Right cardiac atrium (tissue), 5 donors: ENCODE measurements at places on chromosomes 11 and 22. TPM values are rescaled to one million over a fixed set of nuclear protein-coding genes. Genes with fewer than 3 reads are reported as not detected.

The TSSK2 gene
- not detected for total RNA-seq

The ABTB2 gene
- total RNA-seq = 10.8 TPM

The C22orf31 gene
- total RNA-seq = 0.46 TPM

The NAP1L4 gene
- total RNA-seq = 166 TPM

The SCGB1D2 gene
- total RNA-seq = not detected

The OSM gene
- total RNA-seq = 0.17 TPM

The IGLL1 gene
- total RNA-seq = not detected

The RASSF10 gene
- total RNA-seq = 3.1 TPM

The RAPSN gene
- 0.37 TPM for total RNA-seq

The FOSL1 gene
- 0.69 TPM for total RNA-seq

The MS4A12 gene
- not detected for total RNA-seq

The HPS4 gene
- 14.0 TPM for total RNA-seq

DNA sequence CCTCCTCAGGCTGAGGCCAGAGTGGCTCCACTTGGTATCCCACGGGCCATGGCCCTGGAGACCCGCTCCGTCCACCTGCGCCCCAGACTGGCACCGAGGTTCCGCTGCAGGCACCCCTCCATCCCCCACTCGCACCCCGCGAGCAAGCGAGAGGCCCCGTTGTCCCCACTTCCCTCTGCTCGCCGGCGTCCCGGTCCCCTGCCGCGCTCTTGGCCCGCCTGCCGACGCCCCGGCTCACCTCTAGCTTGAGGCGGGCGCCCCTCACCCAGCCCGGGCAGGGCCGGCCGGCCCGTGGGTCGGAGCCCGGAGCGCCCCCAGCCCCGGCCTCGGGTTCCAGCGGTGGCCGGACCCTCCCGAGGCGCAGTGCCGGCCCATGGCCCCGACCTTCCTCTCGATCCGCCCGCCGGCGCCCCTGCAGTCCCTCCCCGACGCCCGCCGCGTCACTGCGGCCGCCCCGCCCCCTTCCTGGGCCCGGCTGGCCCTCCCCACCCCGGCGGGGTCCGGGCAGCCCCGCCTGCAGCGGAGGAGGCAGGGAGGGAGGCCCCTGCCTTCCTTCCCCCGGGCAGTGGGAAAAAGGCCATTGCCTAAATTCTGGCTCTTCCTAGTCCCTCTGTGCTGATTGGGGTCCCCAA, at the start of gene PITPNM1:
PITPNM1 (minus strand) TSS at position 414 of the 632 bp plus-strand sequence. CDS start 1,183 bp downstream, outside the sequence.
- peak; percentile 85 for DNase-seq

DNA sequence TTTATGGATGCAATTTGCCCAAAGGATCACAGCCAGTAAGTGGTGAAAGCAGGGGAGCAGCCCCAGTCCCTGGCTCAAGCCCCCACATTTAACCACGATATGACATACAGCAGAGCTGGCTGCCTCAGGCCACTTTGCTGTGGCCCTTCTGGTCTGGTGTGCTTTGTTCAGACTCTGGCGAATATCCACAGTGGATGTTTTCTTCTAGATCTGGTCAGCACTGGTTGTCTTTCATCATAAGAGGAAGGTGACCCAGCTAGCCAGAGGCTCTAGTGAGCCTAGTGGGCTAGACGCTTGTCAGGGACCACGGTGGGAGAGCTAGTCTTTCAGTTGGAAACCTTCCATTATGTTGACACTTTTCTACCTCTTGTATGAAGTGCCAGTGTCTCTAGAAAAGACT, 42.5 kb downstream of the DGCR2 start:
- no peak for DNase-seq

- DNase-seq = peak; percentile 49
These were observed 73.3 kb downstream of the TRMU start for GRCh38 chr22:46408568-46409506.

DNA sequence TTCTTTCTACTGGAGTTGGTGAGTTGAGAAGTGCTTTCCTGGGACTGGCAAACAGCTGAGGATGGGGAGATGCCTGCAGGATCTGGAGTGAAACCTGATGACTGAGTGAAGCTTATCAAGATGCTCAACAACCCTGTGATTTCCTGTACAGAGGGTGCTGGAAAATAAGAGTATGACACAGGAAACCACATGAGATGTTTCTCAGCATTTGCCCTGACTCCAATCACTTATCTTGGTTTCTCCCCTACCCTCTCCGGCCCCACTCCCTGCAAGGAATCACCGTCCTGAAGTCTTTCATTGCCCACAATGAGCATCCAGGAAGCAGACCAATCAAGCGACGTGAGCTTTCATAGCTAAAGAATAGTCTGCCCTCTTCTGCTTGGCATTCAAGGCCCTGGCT, at the start of gene MRGPRX2:
MRGPRX2 (minus strand) TSS at position 89 of the 400 bp plus-strand sequence. CDS start 4,315 bp downstream, outside the sequence.
- no peak for DNase-seq

- DNase-seq = no peak
These were observed 8.7 kb downstream of the CAPN5 start for GRCh38 chr11:77075425-77075905.

DNA sequence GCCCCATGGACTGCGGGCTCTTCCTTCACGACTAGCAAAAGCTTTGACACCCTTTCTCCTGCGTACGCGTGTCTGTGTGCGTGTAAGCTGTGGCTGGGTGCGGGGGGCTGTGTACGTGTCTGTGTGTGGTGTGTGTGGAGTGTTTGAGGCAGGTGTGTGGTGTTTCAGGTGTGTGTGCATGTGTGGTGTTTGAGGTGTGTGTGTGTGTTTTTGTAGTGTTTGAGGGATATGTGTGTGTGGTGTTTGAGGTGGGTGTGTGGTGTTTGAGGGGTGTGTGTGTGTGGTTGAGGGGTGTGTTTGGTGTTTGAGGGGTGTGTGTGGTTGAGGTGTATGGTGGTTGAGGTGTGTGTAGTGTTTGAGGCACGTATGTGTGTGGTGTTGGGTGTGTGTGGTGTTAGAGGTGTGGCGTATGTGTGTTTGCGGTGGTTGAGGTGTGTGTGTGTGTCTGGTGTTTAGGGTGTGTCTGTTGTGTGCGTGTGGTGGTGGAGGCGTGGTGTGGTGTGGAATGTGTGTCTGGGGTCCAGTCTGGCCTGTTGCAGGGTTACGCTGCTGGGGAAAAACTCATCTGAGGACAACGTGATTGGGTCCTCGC, 687 bp upstream of the ARSA start:
- no peak for DNase-seq

- no peak for DNase-seq
These were observed 44.7 kb downstream of the CCDC90B start for GRCh38 chr11:83241291-83241946.

DNA sequence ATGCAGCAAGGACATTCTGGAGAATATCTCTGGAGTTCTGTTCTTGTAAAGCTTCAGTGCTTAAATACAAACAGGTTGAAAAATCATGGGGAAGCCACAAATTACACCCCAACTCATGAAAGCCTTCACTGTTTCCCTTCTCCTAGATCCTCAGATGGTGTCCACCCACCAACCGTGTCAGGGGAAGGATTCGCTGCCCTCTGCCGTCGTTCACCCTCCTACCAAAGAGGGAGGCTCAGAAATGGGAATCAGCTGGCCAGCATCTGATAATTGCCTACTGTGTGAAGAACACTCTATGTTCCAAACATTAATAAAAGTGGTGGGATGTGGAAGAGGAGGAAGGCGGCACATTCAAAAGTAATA, 7.4 kb upstream of the HEPACAM start:
- DNase-seq = no peak

DNA sequence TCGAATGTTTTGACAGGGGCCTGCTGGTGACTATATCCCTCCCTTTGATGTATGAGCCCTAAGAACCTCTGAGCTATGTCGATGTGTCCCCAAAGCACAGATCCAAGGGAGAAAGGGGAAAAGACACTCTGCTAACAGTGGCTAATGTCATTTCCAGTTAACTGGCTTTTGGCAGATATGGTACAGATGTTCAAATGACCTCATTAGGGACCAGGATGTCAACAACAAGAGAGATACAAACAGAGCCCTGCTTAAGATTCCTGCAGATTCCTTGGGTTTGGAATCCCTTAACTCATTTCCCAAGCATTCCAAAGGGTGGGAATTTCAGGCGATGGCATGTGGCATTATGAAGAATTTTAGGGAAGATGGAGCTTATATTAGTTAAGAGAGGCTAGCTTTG, 517.3 kb downstream of the SOX6 start:
- DNase-seq = no peak

- DNase-seq = no peak
These were observed 12.9 kb downstream of the SIRT3 start for GRCh38 chr11:223026-223789.

- no peak for DNase-seq
These were observed 103.8 kb upstream of the BLID start for GRCh38 chr11:122219791-122220190.

DNA sequence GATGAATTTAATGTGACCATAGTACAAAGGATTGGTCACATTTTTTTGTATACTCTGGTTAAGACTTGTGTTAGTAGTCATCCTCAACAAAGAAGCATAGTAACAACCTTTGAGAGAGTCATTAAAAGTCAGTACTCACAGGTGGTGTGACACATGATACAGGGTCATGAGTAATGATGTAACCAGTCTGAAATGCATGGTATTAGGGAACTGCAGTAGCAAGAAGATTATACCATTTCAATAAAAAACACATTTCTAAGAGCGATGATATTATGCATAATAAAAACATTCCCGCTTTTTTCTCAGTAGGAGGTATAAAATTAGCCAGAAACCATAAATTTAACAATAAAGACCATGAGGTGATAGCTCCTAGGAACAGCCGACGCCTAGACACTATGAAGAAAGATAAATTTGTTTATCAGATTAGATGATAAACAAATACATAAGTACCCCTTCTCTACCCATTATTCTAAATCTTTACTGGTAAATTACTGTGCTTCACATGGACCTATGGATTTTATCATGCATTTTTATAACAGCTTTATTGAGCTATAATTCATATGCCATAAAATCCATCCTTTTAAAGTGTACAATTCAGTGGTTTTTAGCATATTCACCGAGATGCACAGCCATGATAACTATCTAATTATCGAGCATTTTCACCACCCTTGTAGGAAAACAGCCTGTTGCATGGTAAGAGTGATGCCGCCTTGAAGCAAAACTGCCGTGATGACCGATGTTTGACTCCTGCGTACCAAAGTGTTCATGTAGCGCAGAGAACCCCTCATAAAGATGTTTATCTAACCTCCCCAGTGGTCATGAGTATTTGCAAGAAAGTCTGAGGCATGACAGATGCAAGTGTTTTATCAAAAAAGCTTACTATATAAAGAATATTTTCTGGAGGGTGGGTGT, 41.8 kb downstream of the TMPRSS5 start:
- DNase-seq = no peak

- no peak for DNase-seq
These were observed 1.9 kb downstream of the ARFGAP3 start for GRCh38 chr22:42855211-42855610.

DNA sequence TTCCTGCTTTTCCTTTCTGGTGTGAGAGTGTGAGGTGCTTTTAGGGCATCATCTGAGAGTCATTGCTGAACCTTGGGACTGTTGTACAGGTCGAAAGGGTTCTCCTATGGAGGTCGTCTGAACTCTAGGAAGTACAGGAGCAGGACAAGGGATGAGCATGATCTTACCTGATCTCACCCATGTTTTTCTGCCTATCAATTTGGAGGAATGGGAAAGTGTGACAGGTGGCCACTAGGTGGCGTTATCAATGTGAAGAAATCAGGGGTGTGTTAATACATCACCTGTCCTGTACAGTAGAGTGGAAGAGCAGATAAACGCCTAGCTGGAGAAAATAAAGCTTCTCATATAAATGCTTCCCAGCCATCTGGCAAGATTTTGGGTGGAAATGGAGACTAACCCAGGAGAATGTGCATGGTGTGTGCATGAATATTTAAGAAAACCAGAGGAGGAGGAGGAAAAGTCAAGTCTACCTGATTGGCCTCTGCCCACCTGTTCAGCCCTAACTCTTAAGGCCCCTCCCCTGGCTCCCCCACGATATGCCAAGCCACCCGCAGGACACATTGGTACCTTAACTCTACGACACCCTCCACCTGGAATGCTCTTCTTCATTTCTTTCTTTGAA, 72.0 kb upstream of the NARS2 start:
- DNase-seq = no peak

- DNase-seq = no peak
These were observed 6.7 kb upstream of the GSTP1 start for GRCh38 chr11:67576735-67577475.

- no peak for DNase-seq
These were observed 123.9 kb downstream of the PHF21B start for GRCh38 chr22:44885806-44886360.

- DNase-seq = no peak
These were observed 160.9 kb downstream of the TRIM29 start for GRCh38 chr11:119976805-119977560.

DNA sequence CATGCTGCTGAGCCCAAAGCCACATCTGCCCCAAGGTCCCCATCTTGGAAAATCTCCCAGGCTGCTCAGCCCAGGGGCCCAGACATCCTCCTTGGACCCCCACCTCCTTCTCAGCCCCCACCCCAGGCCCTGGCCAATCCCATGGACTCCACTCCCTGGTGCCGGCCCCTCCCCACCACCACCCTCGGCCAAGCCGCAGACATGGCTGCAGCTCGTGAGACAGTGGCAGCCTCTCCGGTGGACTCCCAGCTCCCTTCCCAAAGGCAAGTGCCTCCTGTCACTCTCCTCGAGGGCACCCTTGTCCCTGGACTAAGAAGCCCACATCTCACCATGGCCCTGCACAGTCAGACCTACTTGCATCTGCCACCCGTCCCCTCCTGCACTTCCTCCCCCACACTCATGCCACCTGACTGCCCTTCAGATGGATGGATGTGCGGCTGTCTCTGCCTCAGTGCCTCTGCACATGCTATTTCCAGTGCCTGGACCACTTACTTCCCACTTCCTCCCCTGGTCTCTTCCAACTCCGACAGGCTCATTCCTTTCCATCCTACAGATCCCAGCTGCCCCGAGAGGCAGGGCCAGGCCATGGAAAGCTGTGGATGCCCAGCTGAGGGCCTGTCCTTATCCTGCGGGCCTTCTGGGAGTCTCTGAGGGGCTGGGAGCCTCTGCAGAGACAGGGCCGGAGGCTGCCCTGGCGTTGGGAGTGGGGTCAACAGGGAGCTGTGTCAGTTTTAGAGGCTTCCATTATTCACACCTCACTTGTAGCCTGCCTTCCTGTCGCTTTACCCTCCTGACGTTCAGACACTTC, 25.5 kb upstream of the RFPL3 start:
- no peak for DNase-seq
